ENCODE measurements at places on chromosomes 12 and 14. TPM values are rescaled to one million over a fixed set of nuclear protein-coding genes. Genes with fewer than 3 reads are reported as not detected.
A peak's percentile ranks its signal among the peaks of the same experiment; 100 is the strongest.

DNA sequence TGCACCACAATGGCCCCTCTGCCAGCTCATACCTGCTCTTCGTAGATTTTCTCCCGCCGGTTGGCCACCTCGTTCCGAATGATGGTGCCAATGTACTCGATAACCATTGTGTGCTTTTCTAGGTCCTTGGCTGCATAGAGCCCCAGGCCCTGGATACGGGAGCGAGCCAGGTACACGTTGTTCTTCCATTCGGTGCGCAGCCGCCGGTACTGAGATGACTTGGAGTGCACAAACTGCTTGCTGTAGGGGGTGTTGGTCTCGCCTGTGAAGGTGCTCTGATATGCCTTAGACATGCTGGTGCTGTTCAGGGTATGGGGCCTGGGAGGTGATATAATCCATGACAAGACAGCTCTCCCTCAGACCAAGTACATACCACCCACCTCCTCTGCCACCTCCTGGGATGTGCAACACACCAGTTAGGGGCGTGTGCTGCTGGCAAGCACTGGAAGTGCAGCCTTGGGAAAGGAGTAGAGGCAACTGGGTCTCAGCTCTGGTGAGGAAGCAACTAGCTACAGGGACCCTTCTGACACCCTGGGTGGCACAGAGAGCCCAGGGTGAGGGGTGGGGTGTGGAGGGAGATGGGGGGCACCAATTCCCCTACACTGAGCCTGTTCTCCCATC, 4.1 kb upstream of the PRKAG1 start:
- no peak for DNase-seq

- no peak for DNase-seq
Measured at GRCh38 chr12:94844452-94844851, 159.0 kb downstream of the NDUFA12 start.

DNA sequence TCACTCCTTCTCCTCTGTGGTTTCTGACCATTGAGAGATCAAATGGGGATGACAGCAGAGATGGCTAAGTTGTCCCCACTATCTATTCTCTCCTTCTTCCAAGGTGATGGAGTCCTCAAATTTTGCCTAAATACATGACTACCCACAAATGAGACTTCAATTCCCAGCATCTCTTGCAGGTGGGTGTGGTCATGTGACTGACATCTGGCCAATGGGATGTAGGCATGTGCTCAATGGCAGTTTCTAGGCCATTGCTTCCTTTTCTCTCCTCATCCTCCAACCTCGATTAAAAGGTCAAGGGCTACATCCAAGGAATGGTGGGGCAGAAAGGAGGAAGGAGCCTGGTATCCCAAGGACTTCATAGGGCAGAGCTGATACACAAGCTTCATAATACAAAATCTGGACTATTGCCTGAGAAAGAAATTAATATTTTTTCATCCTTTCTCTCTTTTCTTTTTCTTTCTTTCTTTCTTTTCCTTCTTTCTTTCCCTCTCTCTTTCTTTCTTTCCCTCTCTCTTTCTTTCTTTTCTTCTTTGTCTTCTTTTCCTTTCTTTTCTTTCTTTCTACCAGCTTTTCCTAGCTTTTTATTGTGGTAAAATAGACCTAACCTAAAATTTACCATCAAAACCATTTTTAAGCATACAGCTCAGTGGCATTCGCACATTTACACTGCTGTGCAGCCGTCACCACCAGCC, 100.9 kb upstream of the PRB2 start:
- DNase-seq: no peak

- no peak for DNase-seq
Measured at GRCh38 chr14:33922125-33922524, 28.7 kb downstream of the EGLN3 start.

GRCh38 chr12:80720516-80720915, 3.8 kb downstream of the MYF5 start:
- DNase-seq: no peak

DNA sequence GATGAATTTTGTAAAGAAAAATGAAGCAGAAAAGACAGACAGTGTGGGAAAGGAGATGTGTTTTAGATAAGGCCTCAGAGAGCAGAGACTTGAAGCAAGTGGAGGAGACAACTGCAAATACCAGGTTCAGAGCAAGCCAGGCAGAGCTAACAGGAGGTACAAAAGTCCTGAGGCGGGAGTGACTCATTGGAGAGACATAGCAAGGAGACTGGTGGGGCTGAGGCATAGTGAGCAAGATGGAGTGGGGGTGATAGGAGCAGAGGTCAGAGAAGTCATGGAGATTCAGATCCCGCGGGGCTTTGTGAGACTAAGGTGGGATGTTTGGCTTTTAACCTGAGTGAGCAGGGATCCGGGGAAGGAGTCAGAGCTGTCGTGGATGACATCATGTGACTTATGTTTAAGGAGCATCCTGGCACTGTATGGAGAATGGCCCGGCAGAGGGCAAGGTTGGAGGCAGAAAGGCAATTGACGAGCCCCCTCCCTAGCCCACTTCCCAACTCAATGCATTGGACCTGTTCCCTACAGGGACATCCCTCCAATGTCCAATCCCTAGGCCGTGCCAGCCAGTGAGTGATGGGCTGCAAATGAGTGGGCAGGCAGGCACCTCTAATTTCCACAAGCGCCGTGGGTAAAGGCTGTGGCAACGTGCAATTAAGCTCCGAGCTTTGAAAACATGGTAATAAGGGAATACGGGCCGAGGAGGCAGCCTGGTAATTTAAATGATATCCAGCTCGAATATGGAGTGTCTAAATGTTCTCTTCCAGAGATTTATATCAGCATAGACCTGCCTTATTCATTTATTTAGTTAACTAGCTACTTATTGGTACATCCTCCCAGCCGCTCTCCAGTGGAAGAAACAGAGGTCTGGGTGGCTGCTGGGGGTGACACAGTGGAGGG, 206.8 kb upstream of the LHX5 start:
- DNase-seq: no peak

DNA sequence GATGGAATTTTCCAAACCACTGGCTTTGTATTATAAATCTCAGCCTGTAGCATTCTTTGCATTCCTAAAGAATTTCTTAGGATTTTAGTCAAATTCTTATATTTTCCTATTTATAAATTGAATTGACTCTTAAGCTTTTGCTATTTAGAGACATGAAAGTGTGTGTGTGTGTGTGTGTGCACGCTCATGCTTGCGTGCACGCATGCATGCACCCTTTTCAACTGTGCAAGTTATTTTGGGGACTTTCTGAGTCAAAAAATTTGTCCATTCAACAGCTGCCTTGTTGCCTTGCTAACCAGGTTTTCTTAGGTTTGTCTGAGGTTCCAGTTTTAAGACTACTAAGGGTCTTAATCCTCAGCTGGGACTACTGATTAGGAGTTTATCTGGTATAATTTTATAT, 42.6 kb downstream of the GPATCH2L start:
- DNase-seq: no peak

DNA sequence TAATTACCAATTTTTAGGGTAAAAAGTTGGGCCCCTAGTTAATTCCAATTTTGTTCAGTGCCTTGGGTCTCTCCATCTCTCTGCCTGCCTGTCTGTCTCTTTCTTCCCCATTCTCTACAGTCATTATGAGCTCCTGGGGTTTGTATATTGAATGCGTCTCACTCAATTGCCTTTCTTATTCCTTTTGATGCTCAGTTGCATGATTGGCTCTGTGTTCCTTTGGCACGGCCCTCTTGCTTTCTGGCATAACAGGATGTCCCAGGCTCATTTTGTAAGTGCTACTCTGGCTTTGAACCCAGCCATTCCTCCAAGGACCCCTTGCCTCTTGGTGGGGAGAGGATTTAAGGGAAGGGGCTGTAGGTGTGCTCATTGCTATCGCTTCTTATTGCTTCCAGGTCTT, 35.6 kb downstream of the ZNF664 start:
- DNase-seq: no peak

DNA sequence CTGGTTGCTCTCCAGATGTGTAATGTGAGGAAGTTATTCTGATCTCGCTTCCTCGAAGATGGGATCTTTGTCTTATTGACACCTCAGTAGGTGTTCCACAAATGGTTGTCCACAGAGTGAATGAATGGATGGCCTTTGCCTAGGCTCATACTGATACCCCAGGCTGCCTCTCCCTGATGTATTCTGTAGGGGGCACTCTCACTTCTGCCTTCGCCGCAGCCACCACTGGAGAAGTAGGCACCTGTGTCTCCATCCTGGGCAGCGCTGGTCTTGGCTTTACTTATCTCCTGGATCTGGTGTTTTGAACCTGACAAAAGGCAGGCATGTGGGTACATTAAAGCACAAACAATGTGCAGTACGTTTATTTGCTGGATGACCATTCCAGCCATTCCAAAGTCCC, 82.1 kb downstream of the ZFP36L1 start:
- no peak for DNase-seq

DNA sequence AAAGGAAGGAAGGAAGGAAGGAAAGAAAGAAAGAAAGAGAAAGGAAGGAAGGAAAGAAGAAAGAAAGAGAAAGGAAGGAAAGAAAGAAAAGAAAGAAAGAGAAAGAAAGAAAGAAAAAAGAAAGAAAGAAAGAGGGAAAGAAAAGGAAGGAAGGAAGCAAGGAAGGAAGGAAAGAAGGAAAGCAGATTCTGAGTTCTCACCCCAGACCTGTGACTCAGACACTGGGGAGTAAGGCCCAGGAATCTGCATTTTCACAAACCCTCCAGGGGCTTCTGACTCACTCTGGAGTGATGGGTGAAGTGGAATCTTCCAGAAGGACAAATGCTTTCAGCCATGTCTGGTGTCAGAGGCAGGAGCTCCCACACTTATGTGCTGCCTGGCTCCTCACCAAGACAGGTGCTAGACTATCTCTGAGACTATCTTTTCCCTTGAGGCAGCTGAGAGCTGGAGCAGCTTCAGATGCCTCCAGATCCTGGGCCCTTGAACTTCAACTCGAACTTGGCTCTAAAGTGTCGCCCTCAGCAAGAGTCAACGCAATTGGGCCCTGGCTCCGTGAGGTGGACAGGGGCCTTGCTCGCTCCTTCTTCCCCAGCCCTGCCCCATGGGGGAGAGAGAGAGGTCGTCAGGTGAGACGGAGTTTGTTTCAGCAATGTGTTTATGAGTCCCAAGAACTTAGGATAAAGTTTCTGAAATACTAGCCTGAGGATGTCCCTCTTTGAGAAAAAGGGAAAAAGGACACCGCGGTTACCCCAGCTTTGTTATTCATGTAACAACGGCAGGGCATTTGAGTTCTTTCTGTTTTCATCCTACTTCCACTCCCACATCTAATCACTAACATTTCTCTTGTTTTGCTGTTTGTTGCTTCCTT, 19.8 kb upstream of the SCARB1 start:
- no peak for DNase-seq

GRCh38 chr12:39044754-39045153, 139.4 kb upstream of the CPNE8 start:
- DNase-seq: no peak

GRCh38 chr14:89040460-89041256, 216.2 kb downstream of the TTC8 start:
- peak; percentile 66 for DNase-seq

DNA sequence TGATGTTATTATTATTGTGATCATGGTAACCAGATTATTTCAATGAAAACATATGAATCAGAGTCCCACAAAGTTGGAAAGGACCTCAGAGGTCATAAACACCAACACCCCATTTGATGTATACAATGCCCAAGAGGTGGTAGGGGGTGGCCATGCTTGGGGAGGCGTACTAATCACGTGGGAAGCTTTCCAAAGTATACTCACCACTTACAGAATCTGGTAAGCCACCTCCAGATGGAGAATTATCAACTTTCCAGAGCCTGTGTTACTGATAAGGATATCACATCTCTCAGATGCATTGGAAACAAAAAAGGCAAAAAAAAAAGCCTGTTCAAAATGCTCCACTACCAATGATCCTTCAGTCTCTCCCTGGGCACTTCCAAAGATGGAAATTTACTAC, 8.4 kb downstream of the DAD1 start:
- no peak for DNase-seq

DNA sequence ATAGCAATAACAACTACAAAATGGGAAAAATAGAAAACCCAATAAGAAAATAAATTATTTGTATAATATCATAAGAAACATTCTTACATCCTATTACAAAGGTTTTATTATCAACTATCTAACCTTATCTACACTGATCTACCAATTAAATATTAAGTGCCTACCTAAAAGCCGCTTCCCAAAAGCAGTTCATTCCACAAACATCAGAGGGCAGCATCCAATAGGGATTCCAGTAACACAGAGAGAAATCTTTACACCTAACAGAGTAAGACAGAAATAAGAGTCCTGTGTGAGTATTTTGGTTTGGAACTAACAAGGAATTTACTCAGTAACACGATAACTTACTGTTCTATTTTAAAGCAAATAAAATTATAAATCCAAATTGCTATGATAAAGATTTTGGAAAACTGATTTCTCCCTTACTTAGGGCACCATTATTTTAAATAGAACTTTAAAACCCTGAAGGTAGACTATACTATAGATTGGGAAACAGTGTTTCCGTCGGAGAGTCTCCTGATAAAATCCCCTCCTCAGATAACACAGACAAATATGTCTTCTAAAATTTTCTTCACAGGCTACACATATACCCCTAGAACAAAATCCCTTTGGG, 15.0 kb downstream of the GXYLT1 start:
- DNase-seq: peak; percentile 7

GRCh38 chr14:30243805-30244204, 315.2 kb upstream of the G2E3 start:
- DNase-seq: no peak

DNA sequence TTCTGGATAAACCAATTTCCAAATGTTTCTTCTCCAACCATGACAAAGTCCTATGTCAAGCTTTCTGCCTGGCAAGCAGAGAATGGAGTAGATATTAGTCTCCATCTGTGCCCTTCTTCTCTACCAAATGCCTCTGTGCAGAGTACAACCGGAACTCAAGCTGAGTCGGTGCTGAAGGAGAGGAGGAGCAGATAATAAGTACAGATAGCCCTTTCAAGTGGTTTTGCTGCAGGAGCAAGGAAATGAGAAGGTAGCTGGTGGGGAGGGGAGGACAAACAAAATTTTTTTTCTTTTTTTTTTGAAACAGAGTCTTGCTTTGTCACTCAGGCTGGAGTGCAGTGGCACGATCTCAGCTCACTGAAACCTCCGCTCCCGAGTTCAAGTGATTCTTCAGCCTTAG, 14.2 kb upstream of the HELB start:
- peak; percentile 77 for DNase-seq

DNA sequence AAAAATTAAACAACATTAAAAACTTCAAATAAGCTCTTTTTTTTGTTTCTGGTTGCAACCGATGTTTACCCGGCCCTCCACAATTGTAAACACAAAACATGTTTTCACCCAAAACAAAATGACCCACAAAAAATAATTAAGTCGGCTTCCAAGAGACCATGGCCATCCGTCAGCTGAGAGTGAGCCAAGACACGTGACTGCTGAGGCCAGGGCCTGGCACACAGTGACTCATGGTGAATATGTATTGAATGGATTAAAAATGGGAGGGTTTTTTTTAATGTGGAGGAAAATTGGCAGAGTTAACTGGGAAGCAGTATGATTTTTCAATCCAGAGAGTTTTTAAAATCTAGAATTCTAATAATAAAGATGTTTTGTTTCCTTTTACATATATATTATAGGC, 13.8 kb upstream of the CPNE8 start:
- no peak for DNase-seq

GRCh38 chr12:96225994-96226399, 31.8 kb downstream of the ELK3 start:
- DNase-seq: no peak

IL22 gene
- polyA plus RNA-seq: not detected

SIX4 gene
- not detected for polyA plus RNA-seq

TOMM20L gene
- polyA plus RNA-seq: not detected

AQP6 gene
- not detected for polyA plus RNA-seq

TGFB3 gene
- polyA plus RNA-seq: 0.32 TPM

MRPL52 gene
- polyA plus RNA-seq: 139 TPM

SMIM41 gene
- polyA plus RNA-seq: not detected

TTLL5 gene
- polyA plus RNA-seq: 12.5 TPM

TSHR gene
- polyA plus RNA-seq: not detected

HSPB8 gene
- not detected for polyA plus RNA-seq

IL26 gene
- polyA plus RNA-seq: 0.28 TPM

GLI1 gene
- 0.32 TPM for polyA plus RNA-seq

FIGNL2 gene
- 0.12 TPM for polyA plus RNA-seq

Measured in CD8-positive, alpha-beta memory T cell (primary cell).